ENCODE measurements at places on chromosomes 1 and 21.

DNA sequence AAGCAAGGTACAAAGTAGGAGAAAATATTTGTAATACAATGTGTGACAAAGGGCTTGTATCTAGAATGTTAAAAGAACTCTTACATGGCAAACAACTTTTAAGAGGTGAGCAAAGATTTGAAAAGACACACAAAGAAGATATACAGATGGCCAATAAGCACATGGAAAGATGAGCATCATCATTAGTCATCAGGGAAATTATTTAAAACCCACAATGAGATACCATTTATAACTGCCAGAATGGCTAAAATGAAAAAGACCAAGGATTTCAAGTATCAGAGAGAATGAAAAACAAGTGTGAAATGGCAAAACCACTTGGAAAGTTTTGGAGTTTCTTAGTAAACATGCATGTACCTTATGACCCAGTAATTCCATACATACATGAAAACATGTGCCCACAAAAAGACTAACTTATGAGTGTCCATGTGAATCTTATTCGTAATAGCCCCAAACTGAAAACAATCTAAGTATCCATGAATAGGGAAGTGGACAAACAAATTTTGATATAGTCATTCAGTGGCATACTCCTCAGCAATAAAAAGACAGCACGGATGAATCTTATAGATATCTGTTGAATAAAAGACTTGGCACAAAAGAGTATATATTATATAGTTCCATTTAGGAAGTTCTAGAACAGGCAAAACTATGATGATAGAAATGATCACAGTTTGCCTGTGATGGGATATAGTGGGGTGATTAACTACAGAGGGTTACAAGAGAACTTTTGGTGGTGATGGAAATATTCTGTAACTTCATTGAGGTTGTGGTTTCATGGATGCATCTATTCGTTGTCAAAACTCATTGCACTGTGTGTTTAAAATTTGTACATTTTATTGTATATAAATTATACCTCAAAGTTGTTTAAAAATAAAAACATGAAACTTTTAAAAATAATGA is 82.0 kb downstream of the DISP1 start:
- no peak for DNase-seq

GRCh38 chr1:90413519-90413918 is 303.6 kb downstream of the BARHL2 start:
- DNase-seq, result no peak

DNA sequence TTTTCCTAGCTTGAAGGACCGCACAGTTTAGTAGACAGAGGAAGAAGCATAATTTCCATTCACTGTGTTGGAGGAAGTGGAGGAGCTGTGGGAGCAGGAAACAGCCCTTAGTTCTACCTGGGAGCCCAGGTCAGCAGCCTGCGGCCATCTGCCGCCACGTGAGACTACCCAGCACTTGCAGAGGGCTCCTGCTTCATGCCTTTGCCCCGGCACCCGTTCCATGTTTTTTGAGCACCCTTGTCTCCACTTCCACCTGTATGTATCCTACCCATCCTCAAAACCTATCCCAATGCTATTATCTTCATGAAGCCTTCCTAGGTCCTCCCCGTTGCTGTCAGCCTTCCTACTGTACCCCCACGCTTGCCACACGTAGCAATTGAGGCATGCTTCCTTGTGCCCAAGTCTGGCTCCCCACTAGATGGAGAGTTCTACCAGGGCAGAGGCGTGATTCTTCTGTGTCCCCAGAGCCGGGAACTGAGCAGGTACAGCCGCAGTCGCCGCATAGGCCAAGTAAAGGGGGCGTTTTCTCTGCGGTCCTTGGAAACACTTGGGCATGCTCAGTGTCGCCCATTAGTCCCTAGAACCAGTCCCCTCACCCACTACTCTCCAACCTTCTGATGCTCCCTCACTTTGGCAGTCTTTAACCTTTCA is 1.9 kb downstream of the SLC6A9 start:
- DNase-seq, result no peak

DNA sequence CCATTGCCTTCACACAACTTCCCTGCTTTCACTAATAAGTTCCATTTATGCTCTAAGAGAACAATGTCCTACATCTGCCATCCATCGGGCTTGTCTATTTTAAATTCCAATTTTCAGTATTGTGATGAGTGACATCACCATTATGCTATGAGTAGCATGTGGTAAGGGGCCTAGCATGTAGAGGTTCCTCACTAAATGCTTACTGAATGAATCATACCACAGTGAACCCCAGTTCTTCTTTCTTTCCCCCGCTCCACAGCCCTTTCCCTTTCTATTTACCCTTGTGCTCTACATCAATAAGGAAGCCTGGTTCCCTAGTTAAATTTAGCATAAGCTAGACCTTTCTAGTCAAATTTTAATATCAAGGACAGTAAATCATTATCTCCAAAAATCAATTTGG is 195.0 kb upstream of the RGS18 start:
- no peak for DNase-seq

DNA sequence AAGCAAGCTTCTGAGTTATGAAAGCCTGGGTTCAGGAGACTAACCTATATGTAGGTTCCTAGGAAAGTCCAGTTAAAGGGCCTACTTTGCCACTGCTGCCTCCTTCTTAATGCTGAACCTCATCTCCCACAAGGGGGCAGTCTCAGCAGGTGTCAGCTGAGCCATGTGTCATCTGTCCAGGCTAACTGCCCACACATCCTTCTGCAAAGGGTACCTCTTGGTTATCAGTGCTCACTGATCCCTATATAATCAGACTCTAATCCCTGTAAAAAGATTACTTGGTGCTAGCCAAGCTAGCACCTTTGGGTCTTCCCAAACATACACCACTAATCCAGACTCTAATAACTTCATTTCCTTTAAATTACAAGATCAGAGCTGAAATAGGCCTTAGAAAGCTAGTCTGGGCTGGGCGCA is 9.0 kb downstream of the PRDX1 start:
- no peak for DNase-seq

GRCh38 chr1:7988576-7988975 is 27.1 kb downstream of the PARK7 start:
- no peak for DNase-seq

- DNase-seq, result no peak
Measured at GRCh38 chr1:227343727-227344551, 25.6 kb upstream of the CDC42BPA start.

DNA sequence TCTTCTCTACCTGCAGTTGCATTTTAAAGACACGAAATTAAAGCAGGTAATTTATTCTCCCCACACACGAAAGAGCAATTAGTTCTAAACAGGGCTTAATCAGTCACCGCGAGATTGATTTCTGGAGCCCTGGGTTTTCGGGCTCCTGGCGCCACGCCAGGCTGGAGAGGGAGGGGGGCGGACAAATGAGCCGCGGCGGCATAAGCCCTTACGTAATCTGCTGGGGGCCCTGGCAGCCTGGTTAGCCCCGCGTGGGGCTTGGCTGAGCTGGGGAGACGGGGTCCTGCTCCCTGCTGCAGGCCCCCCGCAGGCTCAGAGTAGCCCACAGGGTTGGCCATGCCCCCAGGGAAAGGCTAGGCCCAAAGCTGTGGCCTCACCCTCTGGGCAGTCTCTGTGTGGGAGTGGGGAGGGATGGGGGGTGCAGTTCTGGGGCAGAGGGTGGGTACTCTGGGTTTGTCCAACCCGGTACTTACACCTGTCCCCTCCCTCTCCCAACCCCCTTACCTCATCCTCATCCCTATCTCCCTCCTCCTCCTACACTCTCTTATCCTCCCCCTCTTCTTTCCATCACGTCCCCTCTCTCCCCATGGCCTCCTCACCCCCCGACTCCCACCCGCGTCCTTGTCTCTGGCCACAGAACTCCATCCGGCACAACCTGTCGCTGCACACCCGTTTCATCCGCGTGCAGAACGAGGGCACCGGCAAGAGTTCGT is 19.9 kb downstream of the FOXO6 start:
- DNase-seq, result no peak

DNA sequence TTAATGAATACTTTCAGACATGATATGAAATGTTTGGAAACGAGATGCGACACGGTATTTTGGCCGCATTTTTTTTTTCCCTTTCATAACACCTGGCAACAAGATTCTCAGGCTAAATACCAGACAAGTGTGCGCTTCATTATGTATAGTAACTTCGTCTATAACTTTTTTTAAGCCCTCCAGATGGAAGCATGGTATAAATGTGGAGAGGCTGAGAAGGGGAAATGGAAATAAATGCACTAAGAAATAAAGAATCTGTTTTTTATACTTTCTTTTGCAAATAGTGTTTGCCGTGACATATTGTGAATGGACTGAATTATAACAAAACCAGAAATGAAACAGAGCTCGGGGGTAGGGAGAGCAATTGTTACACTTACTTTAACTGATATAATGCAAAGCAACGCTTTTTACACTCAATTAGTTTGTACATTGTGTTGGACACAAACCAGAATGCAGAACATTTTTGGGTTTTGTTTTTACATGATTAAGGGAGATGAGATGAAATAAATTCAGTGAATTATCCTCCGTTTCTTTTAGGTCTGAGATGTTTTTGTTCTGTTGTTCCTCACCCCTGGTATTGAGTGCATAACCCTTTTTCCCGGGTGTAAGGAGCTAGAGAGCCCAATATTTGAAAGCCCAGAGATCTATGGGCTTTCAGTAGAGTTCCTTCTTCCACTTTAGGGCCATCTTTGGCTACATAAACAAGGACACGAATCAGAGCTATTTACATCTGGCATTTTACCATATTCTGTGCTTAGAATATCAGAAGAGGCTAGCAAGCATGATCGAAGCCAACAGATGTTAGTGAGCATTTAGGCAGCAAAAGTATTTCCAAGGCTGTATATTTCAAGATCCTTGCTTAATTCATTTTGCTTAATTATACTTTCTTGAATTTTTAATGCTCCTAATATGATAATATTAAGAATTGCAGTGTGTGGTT is 478.0 kb downstream of the CAMTA1 start:
- no peak for DNase-seq

DNA sequence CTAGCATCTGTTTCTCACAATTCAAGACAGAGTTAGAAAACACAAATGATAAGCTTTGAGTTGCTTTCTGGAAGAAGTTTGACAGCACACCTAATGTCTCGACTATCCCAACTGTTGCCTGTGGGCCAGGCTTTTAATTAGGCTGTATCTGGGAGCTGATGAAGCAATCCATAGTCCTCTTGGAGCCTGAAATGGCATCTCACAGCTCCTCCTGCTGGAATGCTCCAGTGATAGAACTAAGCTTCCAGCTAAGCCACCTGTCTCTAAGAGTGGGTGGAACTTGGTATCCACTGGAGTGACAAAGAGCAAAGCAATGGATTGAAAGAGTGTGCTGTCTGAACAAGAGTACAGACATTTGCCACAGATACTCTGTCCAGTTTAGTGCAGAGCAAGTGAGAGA is 605.3 kb upstream of the NR5A2 start:
- no peak for DNase-seq

- no peak for DNase-seq
Measured at GRCh38 chr1:236747311-236747985, 47.6 kb upstream of the MTR start.

DNA sequence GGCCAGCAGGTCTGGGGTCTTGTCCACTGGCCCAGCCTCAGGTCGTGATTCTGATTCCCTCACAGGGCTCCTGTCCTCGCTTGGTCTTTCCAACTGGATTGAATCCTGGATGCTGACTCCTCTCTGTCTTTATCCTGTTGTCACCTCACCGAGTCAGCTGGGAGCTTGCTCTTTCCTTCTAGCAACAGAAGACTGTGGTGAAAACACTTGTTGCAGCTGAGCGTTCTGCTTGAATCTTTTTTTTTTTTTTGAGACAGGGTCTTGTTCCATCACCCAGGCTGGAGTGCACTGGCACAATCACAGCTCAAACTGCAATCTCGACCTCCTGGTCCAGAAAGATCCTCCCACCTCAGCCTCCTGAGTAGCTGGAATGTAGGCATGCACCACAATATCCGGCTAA is 8.0 kb upstream of the WNT4 start:
- no peak for DNase-seq

GRCh38 chr1:44401256-44402228 is 3.5 kb upstream of the RNF220 start:
- DNase-seq, result no peak

- no peak for DNase-seq
Measured at GRCh38 chr1:29033829-29034466, 89.8 kb downstream of the TMEM200B start.

DNA sequence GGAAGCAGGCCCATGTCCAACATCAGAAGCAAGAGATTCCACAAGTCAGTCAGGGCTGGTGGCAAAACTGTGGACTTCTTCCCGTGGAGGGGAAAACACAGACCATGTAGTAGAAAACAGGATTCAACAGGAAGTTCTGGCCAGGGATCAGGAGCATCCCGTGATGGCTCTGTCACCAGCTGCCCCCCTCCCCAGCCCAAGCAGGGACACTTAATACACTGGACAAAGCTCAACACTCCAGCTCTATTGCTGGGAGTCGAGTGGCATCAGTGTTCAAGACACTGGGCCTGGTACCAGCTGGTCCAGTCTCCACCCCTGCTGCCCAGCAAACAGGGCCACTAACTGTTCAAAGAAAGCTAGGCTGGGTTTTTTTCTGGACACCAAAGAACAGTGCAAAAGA is 3.7 kb downstream of the SLC45A3 start:
- DNase-seq, result no peak

- DNase-seq, result no peak
Measured at GRCh38 chr1:235307158-235308124, 20.5 kb downstream of the ARID4B start.

- DNase-seq, result peak; percentile 32
Measured at GRCh38 chr1:34742667-34743270, 12.1 kb upstream of the GJB5 start.
